ENCODE measurements at places on chromosomes 3 and 15.

GRCh38 chr3:70000028-70000410 lies 486 bp downstream of the SAMMSON start:
- DNase-seq: peak; percentile 2

- no peak for DNase-seq
Observed at GRCh38 chr3:55796533-55796932, 309.4 kb upstream of the WNT5A start.

GRCh38 chr3:42732829-42733459 lies 30.3 kb upstream of the HHATL start:
- DNase-seq: no peak

GRCh38 chr15:76773234-76773633 lies 131.9 kb downstream of the SCAPER start:
- no peak for DNase-seq

GRCh38 chr15:95549168-95549738 lies 781.2 kb upstream of the NR2F2 start:
- DNase-seq: no peak

GRCh38 chr3:151971814-151972579 lies 98.6 kb downstream of the SUCNR1 start:
- DNase-seq: no peak

- no peak for DNase-seq
Observed at GRCh38 chr3:123841476-123842238, 42.5 kb downstream of the MYLK start.

- peak; percentile 7 for DNase-seq
Observed at GRCh38 chr15:27082526-27082925, 111.5 kb downstream of the GABRG3 start.

GRCh38 chr15:51739061-51739712 lies 1.7 kb upstream of the LYSMD2 start:
- DNase-seq: peak; percentile 18

GRCh38 chr3:23888617-23889228 lies 28.1 kb downstream of the NKIRAS1 start:
- peak; percentile 72 for DNase-seq

DNA sequence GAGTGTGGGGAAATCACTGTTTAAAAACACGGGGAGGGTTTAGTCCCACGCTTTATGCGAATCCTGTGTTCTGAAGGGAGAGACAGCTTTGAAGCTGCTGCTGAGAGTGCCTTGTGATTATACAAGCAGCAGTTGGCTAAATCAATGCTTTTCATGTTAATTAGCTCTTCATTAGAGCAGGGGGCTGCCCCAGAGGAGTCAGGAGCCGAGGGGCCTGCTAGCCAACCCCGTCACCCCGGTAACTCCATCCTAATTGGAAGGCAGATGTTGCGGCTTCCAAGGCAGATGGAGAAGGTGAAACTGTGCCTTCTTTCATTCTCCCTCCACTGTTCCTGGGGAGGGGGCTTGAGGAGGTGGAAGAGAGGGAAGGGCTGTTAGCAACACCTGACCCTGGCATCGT lies 92.4 kb upstream of the ANKRD34C start:
- no peak for DNase-seq

GRCh38 chr3:8739757-8740504 lies 6.3 kb downstream of the CAV3 start:
- DNase-seq: no peak

DNA sequence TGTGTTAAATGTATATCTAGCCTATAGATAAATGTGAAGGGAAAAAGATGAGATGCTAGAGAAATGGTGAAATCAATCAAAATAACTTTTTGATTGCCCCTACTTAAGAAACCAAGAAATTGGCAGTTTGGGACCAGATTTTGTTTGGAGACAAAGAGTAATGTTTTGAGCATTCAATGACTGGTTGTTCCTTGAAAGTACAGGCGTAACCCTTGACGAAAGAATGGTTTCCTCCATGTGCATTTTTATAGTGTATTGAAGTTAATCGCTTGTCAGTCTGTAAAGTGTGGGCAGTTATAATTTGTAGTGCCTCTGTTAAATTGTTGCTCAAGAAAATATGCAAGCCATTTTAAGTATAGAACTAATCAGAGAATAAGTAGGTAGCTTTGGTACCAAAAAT lies 1.2 kb downstream of the KIF23 start:
- peak; percentile 40 for DNase-seq

GRCh38 chr15:31341496-31342195 lies 15.0 kb downstream of the KLF13 start:
- DNase-seq: no peak

GRCh38 chr3:114712728-114713492 lies 419.1 kb downstream of the TIGIT start:
- no peak for DNase-seq

DNA sequence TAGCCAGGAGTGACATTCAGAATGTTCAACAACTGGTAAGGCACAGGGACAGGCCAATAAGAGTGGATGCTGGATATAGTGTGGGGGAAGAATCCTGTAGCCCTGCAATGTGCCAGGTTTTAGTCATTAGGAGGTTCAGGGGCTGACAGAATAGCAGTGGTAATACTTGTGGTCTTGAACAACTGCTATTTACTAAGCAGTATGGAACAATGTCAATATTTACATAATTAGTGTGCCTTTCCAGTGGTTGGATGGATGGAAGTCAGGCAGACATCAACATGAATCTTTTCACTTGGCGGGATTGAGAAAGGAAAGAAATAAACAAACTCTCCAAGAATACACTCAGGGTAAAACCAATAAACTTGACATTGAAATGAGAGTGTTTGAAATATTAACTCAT lies 55.1 kb downstream of the OTOL1 start:
- DNase-seq: no peak

GRCh38 chr3:154130540-154130939 lies 9.3 kb downstream of the ARHGEF26 start:
- no peak for DNase-seq

DNA sequence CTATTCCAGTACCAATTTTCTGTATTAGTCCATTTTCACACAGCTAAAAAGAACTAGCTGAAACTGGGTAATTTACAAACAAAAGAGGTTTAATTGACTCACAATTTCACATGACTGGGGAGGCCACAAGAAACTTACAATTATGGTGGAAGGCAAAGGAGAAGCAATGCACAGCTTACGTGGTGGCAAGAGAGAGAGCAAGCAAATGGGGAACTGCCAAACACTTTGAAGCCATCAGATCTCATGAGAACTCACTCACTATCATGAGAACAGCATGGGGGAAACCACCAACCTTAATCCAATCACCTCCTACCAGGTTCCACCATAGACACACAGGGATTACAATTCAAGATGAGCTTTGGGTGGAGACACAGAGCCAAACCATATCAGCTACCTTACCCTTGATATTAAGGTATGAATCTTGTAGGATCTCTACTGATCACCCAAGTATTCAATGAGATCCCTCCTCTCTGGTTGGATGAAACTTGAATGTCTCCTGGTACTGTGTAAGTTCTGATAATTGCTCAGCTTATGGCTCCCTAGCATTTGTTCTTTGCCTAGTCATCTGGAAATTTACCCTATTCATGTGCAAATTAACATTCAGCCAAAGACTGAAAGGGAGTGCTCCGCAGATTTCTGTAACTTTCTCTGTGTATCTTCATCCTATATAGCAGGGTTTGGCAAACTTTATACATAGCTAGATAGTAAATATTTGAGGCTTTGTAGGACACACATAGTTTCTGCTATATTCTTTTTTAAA lies 38.9 kb downstream of the MYL3 start:
- no peak for DNase-seq

- DNase-seq: no peak
Observed at GRCh38 chr15:62896380-62896866, 146.1 kb upstream of the TPM1 start.

- no peak for DNase-seq
Observed at GRCh38 chr15:25368850-25369249, 70.0 kb downstream of the UBE3A start.

DNA sequence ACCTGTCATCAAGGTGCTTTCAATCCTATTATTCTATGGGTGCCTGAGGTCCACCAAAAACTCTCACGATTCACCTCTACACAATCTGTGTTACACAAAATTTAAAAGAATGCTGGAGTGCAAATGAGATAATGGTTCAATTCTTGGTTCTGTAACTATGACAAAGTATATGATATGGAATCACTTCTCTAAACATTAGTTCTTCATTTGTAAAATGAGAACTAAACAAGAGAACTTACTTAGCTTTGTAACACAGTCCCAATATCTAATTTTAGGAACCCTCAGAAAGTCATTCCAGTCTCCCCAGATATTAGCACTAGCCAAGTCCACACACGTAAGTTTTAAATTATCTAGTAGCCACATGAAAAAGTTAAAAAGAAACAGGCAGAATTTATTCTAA lies 111.5 kb downstream of the TBL1XR1 start:
- no peak for DNase-seq

DNA sequence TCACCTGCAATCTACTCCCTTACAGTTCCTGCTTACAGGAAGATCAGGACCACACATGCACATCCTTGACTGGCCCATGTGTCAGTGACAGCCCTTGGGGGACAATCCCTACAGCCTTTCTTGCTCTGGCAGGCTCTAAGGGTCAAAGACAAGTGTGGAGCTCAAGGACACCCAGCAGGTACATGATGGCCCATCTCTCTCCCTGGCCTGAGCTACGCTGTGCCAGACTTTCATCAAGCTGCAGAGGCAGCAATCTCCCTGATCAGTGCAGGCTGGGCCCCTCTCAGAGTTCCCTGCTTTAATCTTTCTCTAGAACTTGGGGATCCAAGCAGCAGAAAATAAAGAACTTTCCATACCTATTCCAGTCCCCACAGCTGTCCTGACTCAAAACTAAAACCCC lies 2.6 kb downstream of the SEMA7A start:
- no peak for DNase-seq
